IPS DF 19.7 (cell line): ENCODE measurements at places on chromosomes 2 and 18.

- DNase-seq: no peak
Observed at GRCh38 chr18:2805970-2806943, 40.5 kb upstream of the EMILIN2 start.

GRCh38 chr18:59324623-59324971 lies 6.1 kb upstream of the CPLX4 start:
- no peak for DNase-seq

- DNase-seq: peak; percentile 54
Observed at GRCh38 chr2:219104107-219105035, 43.6 kb upstream of the IHH start.

DNA sequence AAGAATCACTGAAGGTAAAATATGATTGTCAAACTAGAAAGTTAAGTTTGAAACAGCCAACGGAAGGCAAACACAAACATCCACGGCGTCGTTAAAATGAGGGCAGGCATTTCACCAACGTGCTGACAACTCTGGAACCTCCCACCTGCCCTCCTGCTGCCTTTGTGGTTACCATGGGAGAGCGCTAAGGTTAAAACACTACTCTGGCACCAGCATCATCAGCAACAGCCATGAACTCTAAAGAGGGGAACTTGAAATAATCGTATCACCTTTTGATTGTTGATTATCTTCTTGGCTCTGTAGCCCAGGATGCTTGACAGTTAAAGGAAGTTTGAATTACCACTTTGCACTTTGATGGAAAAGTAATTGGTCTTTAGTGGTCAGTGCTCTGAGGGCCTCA lies 34.7 kb downstream of the CYB5A start:
- no peak for DNase-seq

DNA sequence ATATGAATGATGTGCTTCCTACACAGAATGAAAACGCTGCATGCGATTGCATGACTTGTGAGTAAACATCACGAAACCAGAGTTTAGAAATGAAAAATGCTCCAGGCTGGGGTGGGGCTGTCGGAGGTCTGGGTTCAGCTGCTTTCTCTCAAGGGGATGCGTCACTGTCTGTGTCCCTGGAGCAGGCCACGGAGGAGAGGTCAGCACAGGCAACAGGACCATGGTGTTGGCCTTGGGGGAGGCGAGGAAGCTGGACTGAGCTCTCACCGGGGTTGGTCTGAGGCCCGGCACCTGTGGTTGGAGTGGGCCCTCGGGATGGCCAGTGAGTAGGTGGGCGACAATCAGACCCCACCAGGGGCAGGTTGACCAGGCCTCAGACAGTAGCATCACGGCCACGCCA lies 89.0 kb upstream of the TMEM18 start:
- DNase-seq: no peak

- no peak for DNase-seq
Observed at GRCh38 chr2:155357172-155357571, 658.7 kb downstream of the KCNJ3 start.

- DNase-seq: no peak
Observed at GRCh38 chr2:111710085-111710484, 173.9 kb downstream of the ANAPC1 start.
